HAP-1 (cell line): ENCODE measurements at places on chromosomes 3 and 15.

GRCh38 chr15:99452728-99453636, 112.8 kb upstream of the MEF2A start:
- DNase-seq: no peak

GRCh38 chr15:55250392-55250791, 39.2 kb downstream of the RAB27A start:
- DNase-seq: no peak

- DNase-seq: peak; percentile 51
These were observed 77.8 kb upstream of the TAMM41 start for GRCh38 chr3:11924518-11924917.

DNA sequence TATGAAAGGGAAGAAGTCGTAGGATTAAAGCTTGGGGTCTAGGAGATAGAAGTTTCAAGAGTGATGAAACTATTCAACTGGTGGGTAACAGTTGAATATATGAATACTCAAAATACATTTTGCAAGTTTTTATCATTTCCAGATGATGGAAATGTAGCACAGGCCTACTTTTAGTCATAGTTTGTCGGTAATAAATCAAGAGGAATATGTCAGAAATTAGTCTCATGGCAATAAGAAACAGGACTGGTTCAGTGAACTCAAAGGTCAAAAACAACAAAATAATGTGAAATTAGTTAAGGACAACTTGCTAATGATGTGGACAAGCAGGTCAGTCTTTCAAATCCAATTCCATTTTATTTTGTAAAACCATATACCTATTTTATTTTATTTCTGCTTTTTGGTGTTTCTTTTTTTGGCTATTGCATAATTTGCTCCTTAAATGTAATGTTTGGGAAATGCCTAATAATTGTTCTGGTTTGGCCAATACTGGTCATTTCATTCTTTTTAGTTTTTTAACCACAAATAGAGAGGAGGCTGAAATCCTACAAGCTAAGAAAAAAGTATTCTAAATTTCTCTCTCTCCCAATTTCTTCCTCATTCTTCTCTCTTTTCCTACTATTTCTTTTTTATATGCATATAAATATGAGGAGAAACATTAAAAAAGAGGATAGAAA, 195.2 kb upstream of the ARHGEF26 start:
- no peak for DNase-seq

DNA sequence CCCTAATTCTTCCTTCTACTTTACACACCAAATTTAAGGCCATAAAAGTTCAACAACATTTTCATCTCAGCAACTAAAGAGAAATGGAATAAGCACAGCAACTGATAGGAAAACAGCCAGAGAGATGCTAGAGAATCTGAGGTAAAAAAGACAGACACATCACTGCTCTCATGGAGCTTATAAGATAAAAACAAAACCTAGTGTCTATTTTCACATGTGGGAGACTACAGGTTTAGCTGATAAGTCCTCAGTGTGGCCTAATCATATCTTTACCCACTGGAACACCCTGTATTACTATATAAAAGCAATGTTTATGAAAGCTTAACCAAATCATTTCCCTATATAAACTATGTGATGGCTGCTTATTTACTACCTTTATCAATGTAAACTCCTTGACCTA, 33.0 kb downstream of the KPNA4 start:
- DNase-seq: no peak

DNA sequence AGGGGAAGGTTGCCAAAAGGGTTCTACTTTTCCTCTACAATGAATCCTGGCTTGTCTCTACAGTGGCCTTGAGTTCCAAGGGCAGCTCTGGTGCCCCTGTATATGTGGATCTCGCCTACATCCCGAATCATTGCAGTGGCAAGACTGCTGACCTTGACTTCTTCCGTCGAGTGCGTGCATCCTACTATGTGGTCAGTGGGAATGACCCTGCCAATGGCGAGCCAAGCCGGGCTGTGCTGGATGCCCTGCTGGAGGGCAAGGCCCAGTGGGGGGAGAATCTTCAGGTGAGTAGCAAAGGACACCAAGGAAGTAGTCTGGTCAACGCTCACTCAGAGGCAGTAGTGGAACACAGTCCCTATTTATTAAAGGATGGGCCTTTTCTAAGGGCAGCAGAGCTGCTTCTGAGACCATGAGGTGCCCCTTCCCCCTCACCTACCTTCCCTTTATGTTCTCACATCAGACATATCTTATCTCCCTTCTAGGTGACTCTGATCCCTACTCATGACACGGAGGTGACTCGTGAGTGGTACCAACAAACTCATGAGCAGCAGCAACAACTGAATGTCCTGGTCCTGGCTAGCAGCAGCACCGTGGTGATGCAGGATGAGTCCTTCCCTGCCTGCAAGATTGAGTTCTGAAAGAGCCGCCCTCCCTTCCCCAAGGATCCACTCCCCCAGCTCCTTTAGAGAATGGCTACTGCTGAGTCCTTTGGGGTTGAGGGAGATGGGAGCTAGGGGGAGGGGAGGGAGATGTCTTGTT, 12.4 kb downstream of the MAP1A start:
- no peak for DNase-seq
